HEK293T (cell line): ENCODE measurements at places on chromosomes 3 and 15.

DNA sequence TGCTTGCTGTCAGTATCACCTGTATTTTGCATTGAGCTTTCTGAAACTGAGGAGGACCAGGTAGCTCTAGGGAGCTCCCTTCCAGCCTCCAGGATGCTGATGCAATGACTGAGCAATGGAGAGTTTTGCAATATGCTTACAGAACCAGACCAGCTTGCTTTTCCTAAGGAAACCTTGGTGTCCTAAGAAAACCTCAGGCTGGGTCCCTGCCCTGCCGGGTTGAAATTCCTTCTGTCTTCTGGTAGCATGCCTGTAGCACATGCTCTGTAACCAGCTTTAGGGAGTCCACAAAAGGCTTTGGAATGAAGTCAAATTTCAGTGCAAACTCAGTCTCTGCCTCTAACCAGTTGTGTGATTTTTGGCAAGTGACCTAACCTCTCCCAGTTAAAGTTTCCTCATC, 65.8 kb upstream of the GSK3B start:
- DNase-seq = no peak

DNA sequence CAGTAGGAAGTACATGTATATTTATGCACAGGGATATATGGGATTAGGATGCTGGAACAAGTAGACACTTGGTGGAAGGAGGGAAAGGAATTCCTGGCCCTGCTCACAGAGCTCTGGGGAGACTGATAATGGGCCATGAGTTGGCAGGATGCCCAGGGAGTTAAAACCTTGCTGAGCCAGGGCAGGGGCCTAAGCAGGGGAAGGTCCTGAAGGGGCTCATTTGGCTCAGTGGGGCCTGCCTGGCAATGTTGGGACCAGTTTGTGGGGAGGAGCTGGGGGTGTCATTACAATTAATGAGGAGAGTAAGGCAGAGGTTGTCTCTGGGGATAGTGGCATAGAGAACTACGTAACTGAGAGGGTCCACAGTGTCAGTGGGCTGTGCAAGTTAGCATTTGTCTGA, 124.2 kb upstream of the ADPGK start:
- peak; percentile 21 for DNase-seq

DNA sequence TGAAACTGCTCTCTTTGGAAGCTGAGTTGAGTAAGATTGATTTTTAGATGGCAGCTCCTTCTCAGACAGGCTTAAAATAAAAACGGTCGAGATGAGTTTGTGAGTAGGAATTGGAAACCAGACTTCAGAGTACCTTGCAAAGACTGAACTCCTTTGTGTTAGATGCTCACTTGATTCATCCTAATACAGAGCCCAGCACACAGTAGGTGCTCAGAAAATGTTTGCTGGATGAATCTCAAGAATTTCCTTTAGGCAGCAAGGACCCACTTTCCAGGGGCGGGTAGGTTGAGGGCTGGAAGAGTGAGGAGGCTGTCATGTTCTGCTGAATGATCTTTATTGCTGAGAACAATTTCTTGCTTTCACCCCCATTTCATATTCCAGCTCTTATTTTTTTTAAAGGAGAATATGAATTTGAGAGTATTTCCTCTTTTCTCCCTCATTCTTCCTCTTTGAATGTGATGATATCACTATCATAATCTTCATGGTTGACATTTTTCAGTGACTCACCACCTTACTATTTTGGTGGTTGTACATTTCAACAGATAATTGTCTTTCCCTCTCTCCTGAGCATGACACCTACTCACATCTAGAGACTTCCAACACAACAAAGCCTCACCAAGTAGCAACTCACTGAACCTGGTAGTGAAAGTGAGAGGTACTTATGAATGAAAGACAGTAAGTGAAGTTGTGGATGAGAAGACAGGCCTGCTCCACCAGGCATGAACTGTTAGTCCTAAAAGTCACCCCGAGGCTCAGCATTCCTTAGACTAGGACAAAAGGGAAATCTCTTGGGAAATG, 113.3 kb downstream of the PDCD6IP start:
- DNase-seq = no peak

DNA sequence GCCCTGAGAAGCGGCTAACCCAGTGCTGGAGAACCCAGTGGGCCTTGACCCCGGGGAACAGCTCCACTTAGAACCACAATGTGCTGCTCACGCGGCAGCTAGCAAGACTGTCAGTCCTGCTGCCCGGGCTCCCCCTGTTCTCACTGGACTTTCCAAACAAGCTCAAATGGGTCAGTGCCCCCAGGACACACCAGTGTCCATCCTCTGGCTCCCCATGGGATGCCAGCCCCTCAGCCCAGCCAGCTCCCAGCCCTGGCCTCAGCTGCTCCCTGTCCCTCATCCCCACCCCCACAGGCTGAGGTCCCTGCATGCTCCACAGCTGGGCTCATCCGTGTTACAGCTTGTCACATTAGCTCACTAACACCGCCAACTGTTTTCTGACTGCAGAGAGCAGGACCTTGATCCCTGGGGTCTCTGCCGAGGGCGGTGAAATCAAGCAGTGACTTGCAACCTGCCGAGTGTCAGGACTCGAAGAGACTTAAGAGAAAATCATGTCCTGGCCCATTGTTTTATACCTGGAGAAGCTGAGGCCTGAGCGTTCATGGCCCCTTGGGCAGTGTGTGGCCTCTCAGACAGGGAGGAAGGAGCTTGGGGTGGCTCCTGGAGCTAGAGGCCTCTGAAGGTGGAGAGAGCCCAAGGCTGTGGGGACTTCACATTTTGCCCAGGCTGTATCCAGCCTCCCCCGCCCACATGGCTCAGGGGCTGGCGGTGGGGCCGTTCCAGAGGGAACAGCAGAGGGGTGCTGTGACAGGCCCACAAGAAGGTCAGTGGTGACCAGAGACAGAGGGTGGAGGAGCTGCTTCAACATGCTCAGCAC, 157.5 kb downstream of the MEGF11 start:
- DNase-seq = no peak

DNA sequence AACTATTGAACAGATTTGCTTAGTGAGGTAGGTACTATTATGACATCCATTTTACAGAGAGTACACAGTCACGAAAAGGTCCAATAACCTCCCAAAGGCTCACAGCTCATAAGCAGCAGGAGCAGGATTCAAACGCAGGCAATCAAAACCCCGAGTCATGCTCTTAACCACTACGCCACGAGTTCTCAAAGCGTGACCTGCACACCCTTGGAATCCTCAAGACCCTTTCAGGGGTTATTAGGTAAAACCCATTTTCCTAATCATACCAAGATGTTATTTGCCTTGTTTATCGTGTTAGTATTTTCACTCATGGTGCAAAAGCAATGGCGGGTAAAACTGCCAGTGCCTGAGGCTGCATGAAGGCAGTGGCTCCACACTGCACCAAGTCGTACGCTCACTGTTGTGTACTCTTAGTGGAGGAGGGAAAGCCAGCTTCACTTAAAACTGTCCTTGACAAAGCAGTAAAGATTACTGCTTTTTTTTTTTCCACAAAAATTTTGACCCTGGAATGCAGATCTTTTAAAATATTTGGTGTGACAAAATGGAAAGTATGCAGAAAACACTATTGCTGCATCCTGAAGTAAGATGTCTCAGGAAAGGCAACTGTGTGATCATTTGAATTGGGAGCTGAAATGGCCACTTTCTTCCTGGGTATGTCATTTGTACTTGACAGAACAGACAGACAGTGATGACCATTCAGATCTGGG, 96.1 kb downstream of the IGF2BP2 start:
- no peak for DNase-seq

GRCh38 chr15:75067123-75067830, 43.9 kb downstream of the PPCDC start:
- no peak for DNase-seq

DNA sequence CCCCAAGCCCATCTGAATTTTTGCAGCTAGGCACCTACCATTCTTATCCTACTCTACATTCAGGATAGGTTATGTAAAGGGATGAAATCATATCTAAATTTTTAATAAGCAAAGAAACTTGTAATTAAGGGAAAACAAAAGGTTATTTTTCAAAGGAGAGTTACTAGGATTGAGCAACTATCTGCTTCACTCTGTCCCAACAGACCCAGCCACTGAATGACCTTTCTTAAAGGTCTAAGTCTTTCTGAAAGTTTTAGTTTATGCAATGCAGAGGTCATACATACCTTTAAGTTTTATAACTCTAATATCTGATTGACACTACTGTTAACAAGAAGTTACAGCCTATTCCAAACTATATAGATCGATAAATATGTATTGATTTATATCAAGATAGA, 209.2 kb upstream of the CTNNB1 start:
- no peak for DNase-seq

DNA sequence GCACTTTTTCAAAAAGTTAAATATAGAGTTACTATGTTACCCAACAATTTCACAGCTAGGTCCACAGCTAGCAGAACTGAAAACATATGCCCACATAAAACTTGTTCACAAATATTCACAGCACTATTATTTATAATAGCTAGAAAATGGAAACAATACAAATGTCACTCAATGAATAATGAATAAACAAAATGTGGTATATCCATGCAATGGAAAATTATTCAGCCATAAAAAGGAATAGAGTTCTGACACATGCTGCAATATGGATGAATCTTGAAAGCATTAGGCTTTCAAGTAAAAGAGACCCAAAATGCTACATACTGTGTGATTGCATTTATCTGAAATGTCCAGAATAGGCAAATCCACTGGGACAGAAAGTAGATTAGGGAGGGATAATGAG, 111.9 kb downstream of the MECOM start:
- no peak for DNase-seq

- DNase-seq = no peak
Measured at GRCh38 chr3:132435224-132435910, 18.1 kb downstream of the DNAJC13 start.

- no peak for DNase-seq
Measured at GRCh38 chr3:186444974-186445373, 82.9 kb upstream of the DGKG start.

DNA sequence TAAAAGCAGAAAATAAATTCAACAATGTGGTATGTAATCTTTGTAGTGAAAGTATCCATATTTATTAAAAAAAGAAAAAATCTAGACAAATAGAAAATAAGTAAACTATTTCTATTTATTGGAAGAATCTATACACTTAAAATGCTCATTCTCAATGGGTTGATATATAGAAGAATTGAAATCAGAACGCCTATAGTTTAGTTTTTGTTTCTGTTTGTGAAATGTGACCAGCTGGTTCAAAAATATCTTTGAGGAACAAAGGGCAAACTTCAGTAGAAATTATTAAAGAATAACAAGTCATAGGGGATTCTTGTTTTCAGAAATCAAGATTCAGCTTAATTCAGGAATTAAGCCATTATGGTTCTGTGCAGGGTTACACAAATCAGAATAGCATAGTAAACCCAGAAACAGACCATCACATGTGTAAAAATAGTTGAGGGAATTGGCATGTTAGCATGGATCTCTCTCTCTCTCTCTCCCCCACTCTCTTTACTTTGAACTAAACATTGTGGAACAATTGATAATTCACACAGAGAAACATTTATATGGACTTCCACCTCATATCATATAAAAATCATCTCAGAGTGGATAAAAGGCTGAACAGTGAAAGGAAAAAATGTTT, 134.0 kb downstream of the CHL1 start:
- DNase-seq = no peak

GRCh38 chr3:16496408-16497222, 16.9 kb downstream of the RFTN1 start:
- no peak for DNase-seq

- peak; percentile 82 for DNase-seq
Measured at GRCh38 chr15:74950078-74950908, 6.3 kb downstream of the RPP25 start.

DNA sequence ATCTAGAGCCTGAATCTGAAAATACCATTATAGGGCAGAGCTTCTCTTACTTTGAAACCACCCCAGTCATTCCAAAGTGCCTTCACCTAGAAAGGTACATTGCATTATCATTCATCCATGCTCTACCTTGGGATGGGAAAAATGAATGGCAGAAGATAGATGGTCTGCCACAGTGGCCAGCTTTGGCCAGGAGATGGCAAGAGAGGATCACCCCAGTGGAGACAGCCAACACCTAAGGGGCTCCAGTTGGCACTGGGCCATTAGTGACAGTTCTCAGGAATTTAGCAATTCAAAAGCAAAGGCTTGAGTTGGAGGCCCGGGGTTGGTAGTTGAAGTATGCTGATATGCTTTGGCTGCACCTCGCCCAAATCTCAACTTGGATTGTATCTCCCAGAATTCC, 253.6 kb upstream of the MRPL3 start:
- no peak for DNase-seq

DNA sequence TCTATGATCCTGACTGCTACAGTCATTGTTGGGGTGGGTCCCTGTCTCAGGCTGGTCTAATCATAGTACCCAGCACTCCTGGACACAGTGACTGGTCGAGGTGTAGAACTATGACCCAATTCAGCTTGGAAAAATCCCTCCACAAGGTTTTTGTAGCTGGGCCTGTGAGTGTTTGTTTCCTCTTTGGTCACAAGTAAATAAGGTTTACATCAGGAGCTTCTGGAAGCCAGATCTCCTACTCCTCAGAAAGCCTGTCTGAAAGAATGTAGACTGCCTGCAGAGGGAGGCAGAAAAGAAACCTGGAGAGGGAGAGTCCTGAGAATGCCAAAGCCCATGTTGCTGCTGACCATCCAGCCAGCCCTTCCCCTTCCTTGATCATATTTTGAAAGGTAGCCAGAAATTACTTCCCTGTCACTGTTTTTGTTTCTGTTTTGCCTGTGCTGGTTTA, 123.2 kb downstream of the RAP2B start:
- DNase-seq = no peak

DNA sequence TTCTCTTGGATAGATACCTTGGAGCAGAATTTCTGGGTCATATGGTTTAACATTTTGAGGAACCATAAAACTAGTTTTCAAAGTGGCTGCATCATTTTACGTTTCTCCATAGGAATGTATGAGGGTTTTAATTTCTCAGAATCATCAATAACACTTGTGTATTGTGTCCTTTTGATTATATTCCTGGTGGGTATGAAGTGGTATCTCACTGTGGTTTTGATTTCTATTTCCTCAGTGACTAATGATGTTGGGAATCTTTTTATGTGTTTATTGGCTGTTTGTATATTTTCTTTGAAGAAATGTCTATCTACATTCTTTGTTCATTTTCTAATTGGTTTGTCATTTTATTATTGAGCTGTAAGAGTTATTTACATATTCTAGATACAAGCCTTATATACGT, 28.8 kb downstream of the CDIN1 start:
- DNase-seq = no peak

DNA sequence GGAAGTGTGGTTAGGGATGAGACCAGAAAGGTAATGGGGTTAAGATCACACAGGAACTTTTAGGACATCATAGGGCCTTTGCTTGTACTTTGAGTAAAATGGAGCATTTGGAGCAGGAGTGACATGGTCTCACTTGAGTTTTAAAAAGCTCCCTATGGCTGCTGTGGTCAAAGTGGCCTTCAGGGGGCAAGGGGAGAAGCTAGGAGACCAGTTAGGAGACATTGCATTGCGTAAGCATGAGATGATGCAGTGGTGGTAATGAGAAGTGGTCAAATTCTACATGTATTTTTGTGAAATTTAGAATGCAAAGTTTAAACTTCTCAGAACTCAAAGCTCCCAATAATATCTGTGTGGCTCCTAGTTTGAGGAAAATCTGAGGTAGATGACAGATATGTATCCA, 27.9 kb downstream of the MED12L start:
- DNase-seq = no peak

GRCh38 chr15:34753236-34753894, 1.4 kb downstream of the GJD2 start:
- peak; percentile 18 for DNase-seq
